ENCODE measurements at places on chromosomes 3 and 15. TPM values are rescaled to one million over a fixed set of nuclear protein-coding genes. Genes with fewer than 3 reads are reported as not detected.

MYRIP gene
- total RNA-seq: 2.3 TPM

TGM5 gene
- 3.1 TPM for total RNA-seq

CPLX3 gene
- total RNA-seq: 0.66 TPM

ALAS1 gene
- total RNA-seq: 34.7 TPM

SLC24A5 gene
- not detected for total RNA-seq

- DNase-seq: no peak
- H3K4me3 ChIP-seq: no peak overlapping the region
- H3K27ac ChIP-seq: no peak overlapping the region
- no peaks in the 10 kb centered on the region for H3K36me3 ChIP-seq
- H3K27me3 ChIP-seq: no peaks in the 10 kb centered on the region
Measured at GRCh38 chr3:108004647-108005046, 86.2 kb downstream of the CD47 start.

DNA sequence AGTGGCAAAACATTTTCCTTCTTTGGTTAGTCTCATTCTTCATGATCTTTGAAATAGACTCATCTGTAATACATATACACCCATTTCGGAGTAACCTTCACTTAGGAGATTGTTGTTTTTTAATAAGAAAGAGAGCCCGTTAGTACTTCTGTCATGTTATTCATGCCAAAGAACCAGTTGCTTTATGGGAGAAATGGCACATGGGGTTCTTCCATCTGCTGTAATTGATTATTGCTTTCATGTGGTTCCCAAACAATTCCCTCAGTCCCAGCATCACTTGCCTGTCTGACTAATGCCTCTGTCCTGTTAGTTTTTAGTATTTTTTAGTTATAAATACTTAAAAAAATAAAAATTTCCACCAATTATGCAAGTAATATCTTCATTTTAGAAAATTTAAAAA is 33.8 kb upstream of the FAH start:
- H3K4me1 ChIP-seq: no peaks in the 10 kb centered on the region
- no peak overlapping the region for H3K4me3 ChIP-seq
- no peaks in the 10 kb centered on the region for H3K36me3 ChIP-seq
- no peaks in the 10 kb centered on the region for H3K27me3 ChIP-seq
- no peak for DNase-seq

- no peaks in the 10 kb centered on the region for H3K36me3 ChIP-seq
- H3K4me1 ChIP-seq: peaks cover 14% of the 10 kb centered on the region
- H3K27me3 ChIP-seq: no peaks in the 10 kb centered on the region
- H3K27ac ChIP-seq: peak within 1 kb of the TSS; percentile 92
- peak within 1 kb of the TSS; percentile 99 for H3K4me3 ChIP-seq
Measured at GRCh38 chr3:15332405-15333098, at the start of gene SH3BP5. SH3BP5 (minus strand) TSS chr3:15332586; CDS start chr3:15332408, 178 bp downstream.

- H3K4me1 ChIP-seq: no peaks in the 10 kb centered on the region
- peak overlapping the region; percentile 82 for H3K4me3 ChIP-seq
- no peak for DNase-seq
- no peaks in the 10 kb centered on the region for H3K27me3 ChIP-seq
- no peaks in the 10 kb centered on the region for H3K36me3 ChIP-seq
- H3K27ac ChIP-seq: peak overlapping the region; percentile 91
Measured at GRCh38 chr15:49045751-49046219, 461 bp downstream of the SECISBP2L start.

- no peak overlapping the region for H3K27ac ChIP-seq
- H3K4me1 ChIP-seq: no peaks in the 10 kb centered on the region
- peak; percentile 35 for DNase-seq
Measured at GRCh38 chr3:10551139-10551538, 45.8 kb upstream of the ATP2B2 start.

GRCh38 chr3:126355777-126356372 is 1.3 kb downstream of the KLF15 start:
- H3K27me3 ChIP-seq: peaks cover 3% of the 10 kb centered on the region
- peak; percentile 90 for DNase-seq
- peak overlapping the region; percentile 90 for H3K27ac ChIP-seq
- H3K36me3 ChIP-seq: no peaks in the 10 kb centered on the region

- H3K27ac ChIP-seq: no peak overlapping the region
- H3K4me3 ChIP-seq: no peak overlapping the region
Measured at GRCh38 chr3:166879661-166880060, 500.4 kb downstream of the ZBBX start.

GRCh38 chr3:32844914-32845313 is 27.1 kb downstream of the TRIM71 start:
- H3K27ac ChIP-seq: no peak overlapping the region
- H3K4me3 ChIP-seq: no peak overlapping the region
- H3K4me1 ChIP-seq: no peaks in the 10 kb centered on the region
- H3K27me3 ChIP-seq: no peaks in the 10 kb centered on the region
- H3K36me3 ChIP-seq: no peaks in the 10 kb centered on the region

DNA sequence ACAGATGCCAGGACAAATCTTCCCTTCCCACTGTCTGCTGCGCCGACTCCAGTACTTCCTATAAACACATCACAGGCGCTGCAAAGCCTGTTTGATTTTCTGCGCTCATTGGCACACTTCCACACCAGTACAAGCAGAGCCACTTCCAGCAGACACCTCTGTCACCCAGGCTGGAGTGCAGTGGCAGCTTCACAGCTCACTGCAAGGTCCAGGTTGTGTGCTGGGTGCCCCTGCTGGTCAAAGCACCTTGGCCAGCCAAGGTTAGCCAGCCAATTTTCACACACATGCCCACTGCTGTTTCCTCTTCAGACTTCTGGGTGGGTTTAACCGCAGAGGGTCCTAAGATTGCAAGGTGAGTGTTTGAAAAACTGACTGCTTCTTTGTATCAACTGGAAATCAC is 4.9 kb downstream of the CHDH start:
- peak overlapping the region; percentile 97 for H3K27ac ChIP-seq
- no peak for DNase-seq
- H3K27me3 ChIP-seq: no peaks in the 10 kb centered on the region
- H3K4me1 ChIP-seq: peaks cover 8% of the 10 kb centered on the region
- no peaks in the 10 kb centered on the region for H3K36me3 ChIP-seq

DNA sequence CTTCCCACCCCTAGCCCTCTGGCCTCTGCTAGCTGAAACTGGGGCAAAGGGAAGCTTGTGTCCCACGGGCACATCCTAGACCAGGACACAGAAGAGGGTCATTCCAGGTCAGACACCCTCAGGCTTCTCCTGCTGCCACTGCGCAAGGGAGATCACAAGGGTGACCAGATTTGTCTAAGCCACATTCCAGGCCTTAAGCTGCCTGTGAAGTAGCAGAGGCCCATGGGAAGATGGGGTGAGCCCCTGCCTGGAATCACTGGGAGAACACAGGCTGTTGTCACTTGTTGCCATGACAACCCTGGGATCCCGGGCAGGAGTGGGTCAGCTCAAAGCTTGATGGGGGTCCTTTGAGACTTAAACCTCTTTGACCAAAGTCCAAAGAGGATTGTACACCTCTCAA is 10.8 kb downstream of the STRA6 start:
- H3K27me3 ChIP-seq: no peaks in the 10 kb centered on the region
- no peak overlapping the region for H3K27ac ChIP-seq
- no peaks in the 10 kb centered on the region for H3K4me1 ChIP-seq
- no peak for DNase-seq
- H3K4me3 ChIP-seq: no peak overlapping the region
- H3K36me3 ChIP-seq: no peaks in the 10 kb centered on the region

DNA sequence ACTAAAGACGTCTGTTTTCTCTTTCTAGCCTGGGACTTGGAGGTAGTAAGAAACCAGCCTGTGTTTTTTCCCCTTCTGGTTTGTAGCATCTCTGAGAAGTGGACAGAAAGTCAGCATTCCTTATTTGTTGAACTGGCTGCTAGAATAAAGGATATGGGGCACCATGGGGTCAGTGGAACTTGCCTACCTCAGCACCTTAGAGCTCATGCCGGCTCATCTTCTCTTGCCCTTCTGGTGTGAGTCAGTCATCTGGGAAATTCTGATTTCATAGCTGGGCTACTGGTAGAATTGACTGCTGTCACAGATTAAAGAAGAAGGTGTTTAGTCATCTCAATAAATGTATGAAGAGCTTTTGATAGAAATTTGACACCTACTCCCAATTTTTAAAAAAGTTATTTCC is 202.7 kb upstream of the TOPAZ1 start:
- no peak overlapping the region for H3K4me3 ChIP-seq
- H3K36me3 ChIP-seq: no peaks in the 10 kb centered on the region
- DNase-seq: no peak
- H3K4me1 ChIP-seq: no peaks in the 10 kb centered on the region
- no peak overlapping the region for H3K27ac ChIP-seq
- H3K27me3 ChIP-seq: no peaks in the 10 kb centered on the region

GRCh38 chr3:43097400-43098080 is 8.3 kb downstream of the POMGNT2 start:
- no peak for DNase-seq
- H3K4me1 ChIP-seq: no peaks in the 10 kb centered on the region
- H3K4me3 ChIP-seq: no peak overlapping the region
- H3K36me3 ChIP-seq: no peaks in the 10 kb centered on the region
- no peaks in the 10 kb centered on the region for H3K27me3 ChIP-seq
- H3K27ac ChIP-seq: no peak overlapping the region

DNA sequence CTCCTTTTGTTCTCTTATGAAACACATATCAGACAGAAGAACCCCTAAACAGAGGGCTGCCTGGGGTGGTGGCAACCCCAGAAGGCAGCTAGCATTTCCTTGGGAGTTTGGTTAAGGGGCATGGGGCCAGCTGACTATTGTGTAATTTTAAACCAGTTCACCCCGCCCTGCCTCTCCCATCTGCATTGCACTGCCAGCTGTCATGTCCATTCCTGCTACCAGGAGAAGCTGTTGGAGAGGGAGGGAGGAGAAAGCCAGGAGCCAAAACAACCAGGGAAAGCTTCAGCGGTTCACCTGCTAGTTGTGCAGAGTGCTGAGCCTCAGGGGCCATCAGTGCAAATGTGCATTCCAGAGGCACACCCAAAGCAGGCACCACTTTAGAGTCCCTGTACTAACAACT is 47.6 kb upstream of the ATP1B3 start:
- no peak overlapping the region for H3K4me3 ChIP-seq
- H3K4me1 ChIP-seq: no peaks in the 10 kb centered on the region
- no peaks in the 10 kb centered on the region for H3K36me3 ChIP-seq
- H3K27me3 ChIP-seq: no peaks in the 10 kb centered on the region
- H3K27ac ChIP-seq: no peak overlapping the region

Data from breast epithelium (tissue), 4 donors.